Stimulated activated CD8-positive, alpha-beta memory T cell treated with anti-CD3 and anti-CD28 coated beads, Interleukin-2, amount 100 ng/mL, for 1 hour (primary cell): ENCODE measurements at places on chromosomes 2 and 18.

DNA sequence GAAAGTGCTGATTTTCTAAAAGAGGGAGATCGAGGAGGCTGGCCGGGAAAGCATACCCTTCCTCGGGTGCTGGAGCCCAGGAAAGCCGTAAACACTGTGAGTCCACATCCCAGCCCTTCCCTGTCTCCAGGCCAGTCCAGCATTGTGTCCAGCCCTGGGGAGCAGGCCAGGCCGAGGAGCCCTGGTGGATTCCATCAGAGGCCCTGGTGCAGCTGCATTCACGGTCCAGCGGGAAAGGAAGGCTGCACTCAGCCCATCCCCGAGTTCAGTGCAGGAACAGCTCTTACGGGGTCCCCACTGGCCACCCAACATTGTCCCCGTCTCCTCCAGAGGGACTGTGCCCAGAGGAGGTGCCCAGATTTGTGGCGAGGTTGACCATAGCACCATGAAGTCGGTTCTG, 218.6 kb downstream of the KLHL29 start:
- no peak for DNase-seq

- DNase-seq: no peak
These were observed 62.6 kb upstream of the HS6ST1 start for GRCh38 chr2:128380961-128381938.

DNA sequence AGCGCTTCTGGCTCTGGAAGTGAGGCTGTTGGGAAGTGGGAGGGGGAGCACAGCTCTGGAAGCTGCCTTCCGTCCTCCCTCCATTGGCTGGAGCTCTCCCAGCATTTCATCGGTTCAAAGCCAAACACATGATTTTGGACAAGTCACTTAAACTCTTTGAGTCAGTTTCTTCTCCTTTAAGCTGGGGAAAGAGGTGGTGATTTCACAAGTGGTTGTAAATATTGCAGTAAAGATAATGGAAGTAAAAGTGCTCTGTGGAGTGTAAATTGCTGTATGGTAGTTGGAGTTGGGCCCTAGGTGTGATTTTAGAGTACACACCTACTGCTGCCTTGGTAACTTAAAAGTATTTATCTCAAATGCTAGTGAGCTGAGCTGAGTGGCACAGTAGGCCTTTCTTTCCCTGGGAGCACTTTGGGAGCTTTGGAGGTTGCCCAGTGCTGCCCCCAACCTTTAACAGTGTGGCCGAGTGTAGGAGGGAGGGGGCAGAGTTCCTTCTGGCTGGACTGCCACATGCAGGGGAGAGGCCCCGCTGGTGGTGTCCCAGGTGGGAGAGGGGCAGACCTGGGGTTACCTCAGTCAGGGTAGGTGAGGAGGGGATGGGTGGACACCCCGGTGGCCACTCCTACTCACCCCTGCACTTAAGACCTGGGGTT, 54.7 kb downstream of the ASAP2 start:
- no peak for DNase-seq

GRCh38 chr18:24959051-24959476, 392.9 kb downstream of the ZNF521 start:
- no peak for DNase-seq

DNA sequence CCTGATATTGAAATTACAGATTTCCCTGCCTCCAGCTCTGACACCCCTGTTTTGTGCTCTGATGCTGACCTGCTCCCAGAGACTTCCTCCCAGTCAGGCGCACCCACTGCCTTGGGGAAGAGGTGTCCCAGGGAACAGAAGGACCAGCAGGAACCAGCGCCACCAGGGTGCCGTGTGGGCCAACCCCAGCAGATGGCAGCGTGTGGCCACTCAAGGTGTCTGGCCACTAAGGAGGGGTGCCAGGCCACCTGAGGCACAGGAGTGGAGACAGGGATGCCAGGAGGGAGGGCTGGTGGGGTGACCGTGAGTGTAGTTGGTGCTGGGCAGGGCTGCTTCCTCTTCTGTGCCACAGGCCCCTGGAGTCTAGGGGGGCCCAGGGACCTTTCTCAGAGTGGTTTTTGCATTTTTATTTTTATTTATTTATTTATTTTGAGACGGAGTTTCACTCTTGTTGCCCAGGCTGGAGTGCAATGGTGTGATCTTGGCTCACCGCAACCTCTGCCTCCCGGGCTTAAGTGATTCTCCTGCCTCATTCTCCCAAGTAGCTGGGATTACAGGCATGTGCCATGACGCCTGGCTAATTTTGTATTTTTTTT, 56.0 kb downstream of the TEX44 start:
- DNase-seq: no peak

GRCh38 chr2:1750933-1751766, 6.8 kb upstream of the PXDN start:
- DNase-seq: peak; percentile 7
